ENCODE measurements at places on chromosomes 1 and 21.

DNA sequence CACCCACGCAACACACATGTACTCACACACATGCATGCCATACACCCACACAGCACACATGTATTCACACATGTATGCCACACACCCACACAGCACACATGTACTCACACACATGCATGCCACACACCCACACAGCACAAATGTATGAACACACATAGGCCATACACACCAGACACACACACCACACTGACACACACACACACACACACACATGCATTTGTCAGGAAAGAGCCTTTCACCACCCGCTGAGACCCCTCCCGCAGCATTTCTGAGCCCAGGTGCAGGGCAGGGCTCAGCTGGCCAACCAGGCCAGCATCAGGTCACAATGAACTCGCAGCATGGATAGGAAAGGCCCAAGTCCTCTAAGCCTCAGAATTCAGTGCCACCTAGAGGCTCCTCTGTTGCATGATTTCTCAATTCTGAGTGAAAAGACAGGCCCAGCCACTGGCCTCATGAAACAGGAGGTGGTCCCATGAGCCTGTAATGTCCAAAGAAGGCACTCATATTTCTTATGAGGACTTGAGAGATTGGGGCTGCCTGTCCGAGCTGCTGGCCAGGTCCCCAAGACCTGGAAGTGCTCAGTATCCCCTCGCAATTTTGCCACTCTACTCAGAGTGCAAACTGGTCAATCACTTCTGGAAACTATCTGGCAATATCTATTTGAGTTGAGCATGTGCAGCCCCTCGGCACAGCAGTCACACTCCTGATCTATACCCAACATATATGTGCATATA lies 57.3 kb downstream of the PSMG1 start:
- no peak for DNase-seq

- DNase-seq: no peak
These were observed 1424.2 kb downstream of the MRPL39 start for GRCh38 chr21:24183077-24183476.

DNA sequence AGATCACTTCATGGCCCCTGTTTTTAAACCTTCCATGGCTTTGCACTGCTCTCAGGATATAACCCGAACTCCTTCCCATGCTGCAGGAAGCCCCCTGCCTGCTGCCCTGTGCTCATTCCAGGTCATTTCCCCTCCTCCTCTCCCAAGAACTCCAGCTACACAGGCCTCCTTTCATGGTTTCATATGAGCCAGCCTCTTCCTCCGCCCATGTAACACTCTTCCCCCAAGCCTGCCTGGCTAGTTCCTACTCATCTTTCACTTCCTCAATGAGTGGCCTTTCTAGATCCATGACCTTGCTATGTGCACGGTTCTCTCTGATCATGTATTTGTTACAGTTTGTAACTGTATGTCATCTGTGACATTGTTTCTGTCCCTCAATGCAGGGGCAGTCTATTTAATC lies 3.1 kb upstream of the NCF2 start:
- DNase-seq: no peak

DNA sequence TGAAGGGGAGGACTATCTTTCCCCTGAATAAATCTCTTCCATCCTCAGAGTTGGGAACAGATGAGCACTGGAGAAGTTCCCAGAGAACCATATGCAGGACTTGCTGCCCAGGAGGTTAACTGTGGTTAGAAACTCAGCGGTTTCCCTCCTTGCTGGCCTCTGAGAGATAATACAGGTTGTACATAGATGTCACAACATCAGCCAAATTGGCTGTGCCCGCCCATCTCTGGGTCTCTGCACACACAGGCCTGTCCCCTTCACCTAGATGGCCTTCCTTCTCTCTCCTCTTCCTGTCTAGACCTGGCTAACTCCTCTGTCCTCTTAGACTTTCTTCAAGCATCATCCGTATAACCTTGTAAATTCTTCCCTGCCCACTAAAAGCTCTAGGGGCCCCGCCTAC lies 5.7 kb downstream of the RGS5 start:
- no peak for DNase-seq

GRCh38 chr1:87197641-87198040 lies 131.0 kb upstream of the LMO4 start:
- DNase-seq: no peak

GRCh38 chr1:235391874-235392273 lies 24.6 kb downstream of the TBCE start:
- no peak for DNase-seq

GRCh38 chr1:196376630-196377328 lies 231.5 kb downstream of the KCNT2 start:
- DNase-seq: no peak
